SK-N-MC (cell line): ENCODE measurements at places on chromosomes 12 and 14.
A peak's percentile ranks its signal among the peaks of the same experiment; 100 is the strongest.

DNA sequence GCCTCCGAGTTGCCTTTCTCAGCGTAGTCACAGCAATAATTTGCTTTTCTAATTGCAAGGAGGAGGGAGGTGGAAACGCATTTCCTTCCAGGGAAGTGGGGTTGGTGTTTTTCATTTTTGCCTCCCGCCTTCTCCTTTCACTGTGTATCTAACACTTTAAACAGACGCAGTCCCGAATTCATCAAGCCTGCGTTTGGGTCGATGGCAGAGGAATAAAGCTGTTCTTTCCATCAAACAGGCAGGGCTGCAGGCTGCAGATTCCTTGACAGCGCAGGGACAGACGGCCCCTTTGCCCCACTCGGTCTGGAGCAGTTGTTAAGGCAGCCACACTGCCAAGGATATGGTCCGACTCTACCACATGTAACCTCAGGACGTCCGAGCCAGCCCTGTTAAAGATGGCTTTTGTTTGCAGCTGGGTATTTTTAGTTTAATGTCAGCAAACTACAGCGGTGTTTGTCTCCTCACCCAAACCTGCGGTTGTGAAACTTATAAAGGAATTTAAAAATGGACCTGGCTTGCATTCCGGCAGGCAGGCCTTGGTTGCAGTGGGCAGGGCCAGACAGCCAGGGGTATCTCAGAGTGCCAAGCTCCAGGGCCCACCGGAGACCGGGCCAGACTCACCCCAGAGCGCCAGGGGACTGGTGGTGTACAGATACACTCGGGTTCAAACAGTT, 2.1 kb downstream of the CHST11 start:
- DNase-seq: no peak

DNA sequence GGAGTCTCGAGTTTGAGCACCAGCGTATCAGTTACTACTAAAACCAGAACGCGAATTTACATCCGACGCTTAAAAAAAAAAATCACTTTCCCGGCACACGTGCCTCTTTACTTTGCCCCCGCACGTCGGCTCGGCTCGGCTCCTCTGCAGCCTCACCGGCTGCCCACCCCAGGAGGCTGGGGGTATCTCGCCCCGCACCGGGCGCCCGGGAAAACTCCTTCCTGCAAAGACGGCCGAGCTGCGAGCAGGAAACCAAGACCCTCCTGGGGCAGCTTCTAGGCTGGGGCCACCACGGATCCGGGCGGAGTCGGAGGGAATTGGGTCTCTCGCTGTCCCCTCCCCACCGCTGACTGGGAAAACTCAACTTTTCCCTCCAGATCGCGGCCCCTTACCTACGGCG, 610 bp downstream of the VSIG10 start:
- DNase-seq: no peak

GRCh38 chr14:96167224-96168148, 37.2 kb upstream of the BDKRB2 start:
- DNase-seq: no peak

GRCh38 chr12:96108321-96108720, 72.9 kb upstream of the LTA4H start:
- DNase-seq: no peak

DNA sequence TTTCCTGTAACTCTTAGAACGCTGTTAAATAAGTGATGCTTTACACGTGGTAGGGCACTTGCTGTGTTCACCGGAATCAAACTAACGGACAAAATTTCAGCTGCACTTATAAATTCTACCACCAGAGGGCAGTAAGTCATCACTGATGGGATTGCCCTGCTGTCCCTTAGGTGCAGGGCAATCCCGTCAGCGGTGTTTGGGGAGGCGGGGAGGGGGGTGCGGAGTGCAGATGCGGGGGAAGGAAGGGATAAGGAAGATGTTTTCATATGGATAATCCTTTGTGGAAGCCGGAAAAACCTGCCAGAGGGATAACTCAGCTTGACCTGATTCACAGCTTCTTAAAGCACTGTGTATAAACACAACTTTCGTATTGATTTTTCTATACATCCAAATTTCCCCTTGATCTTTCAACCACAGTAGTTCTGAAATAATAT, 21.7 kb upstream of the SLC10A1 start:
- peak; percentile 42 for DNase-seq

DNA sequence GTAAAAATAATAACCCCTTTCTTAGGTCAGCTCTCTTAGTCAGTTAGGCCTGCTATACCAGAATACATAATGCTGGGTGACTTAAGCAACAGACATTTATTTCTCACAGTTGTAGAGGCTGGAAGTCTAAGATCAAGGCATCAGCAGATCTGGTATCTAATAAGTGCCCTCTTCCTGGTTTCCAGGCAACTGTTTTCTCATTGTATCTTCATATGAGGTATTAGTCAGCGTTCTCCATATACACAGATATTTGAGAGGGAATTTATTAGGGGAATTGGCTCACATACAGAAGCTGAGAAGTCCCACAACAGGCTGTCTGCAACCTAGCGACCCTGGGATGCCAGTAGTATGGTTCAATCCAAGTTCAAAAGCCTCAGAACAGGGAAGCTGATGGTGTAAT, 896.0 kb downstream of the GALC start:
- no peak for DNase-seq

GRCh38 chr12:24223926-24224325, 274.5 kb upstream of the SOX5 start:
- DNase-seq: no peak

GRCh38 chr14:104979758-104980610, 1.8 kb upstream of the AHNAK2 start:
- DNase-seq: no peak

DNA sequence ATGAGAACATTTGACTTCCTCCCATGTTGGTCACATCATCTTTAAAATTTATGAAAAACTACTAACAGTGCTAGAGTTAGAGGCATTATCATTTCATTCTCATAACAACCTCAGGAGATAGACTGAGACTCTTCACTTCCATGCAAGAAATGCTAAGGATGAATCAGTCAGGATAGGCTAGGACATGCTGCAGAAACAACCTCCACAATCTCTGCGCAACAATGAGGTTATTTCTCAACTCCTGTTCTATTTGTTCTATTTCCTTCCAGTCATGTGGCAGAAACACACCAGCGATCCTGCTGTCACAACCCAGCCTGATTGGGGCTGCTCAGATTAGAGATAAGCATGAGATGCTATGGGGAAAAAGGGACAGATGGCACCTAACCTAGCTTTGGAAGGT, 49.0 kb upstream of the TMEM263 start:
- DNase-seq: no peak
